ENCODE measurements at places on chromosomes 3 and 15. TPM values are rescaled to one million over a fixed set of nuclear protein-coding genes. Genes with fewer than 3 reads are reported as not detected.

DNA sequence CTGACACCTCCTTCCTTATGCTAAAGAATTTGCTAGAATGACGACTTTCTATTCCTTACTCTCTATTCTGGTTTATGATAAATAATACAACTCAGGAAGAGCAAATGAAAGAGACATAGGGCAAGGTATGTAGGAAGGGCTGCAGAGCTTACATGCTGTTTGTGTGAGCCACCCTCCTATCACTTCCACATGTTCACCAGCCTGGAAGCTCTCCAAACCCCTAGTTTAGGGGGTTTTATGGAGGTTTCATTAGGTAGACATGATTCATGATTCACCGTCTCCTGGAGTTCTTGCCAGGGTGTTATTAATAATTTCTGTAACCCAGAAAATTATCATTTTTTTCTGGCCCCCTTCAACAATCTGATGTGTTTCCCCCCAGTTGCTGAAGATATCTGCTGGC lies 172.1 kb upstream of the COL8A1 start:
- no peak for DNase-seq

DNA sequence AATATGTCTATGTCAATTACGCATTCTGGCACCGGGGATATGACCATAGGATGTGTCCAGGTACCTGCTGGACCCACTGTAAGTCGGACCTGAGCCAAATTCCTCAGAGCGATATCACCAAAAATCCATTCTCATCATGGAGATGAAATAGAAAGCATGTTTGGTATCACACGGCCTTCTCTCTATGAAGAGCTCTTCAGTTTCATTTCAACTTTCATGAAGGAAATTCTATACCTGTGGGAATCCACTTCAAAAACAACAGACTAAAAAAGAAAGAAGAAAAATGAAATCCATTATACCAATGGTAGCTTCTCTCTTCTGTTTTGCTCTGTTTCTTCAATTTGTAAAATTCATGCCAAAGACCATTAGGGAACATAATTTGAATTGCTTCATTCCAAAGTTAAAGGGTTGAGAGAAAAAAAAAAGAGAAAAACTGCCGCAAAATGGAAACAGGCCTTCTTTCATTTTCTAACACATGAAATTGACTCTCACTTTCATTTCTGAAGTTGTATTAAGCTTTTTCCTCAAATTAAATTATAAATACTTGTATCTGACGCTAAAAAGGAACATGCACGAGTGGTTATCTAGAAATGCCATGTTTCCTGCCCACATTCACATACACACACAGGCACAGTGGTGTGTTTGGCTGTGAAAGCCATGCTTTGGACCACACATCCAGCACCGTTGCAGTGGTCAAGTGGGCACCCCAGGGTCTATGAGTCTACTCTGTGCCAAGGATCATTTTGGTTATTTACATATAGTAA lies 46.9 kb upstream of the DIPK2A start:
- DNase-seq = no peak

DNA sequence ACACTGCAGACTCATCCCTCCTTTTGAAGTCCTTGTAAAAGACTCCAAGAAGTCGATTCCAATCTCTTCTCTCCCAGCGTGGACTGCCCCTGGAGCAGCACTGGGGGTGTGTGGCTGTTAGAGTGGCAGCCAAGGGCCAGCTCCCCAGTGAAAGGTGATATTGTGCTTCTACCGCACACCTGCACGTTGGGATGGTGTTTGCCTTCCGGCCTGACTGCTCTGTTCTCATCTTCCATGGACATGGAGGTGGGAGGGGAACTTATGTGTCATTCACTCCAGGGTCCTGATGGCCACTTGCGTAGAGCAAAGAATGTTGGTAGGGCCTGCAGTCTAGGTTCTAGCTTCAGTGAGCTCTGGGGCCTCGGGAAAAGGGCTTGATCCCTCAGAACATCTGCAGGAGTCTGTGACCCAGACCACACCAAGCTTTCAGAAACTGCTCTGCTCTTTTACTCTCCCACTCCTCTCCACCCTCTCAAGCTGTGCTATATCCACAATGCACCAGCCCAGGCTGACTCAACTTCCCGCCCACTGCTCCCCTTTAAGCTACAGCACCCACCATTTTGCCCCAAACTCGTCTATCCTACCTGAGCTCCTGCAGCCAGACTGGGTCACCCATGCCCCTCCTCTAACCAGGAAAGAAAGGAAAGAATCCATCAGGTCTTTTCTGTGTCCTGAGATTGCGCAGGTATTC lies 31.3 kb downstream of the LIPC start:
- no peak for DNase-seq

GRCh38 chr3:152589644-152590043 lies 245.3 kb upstream of the P2RY1 start:
- DNase-seq = no peak

DNA sequence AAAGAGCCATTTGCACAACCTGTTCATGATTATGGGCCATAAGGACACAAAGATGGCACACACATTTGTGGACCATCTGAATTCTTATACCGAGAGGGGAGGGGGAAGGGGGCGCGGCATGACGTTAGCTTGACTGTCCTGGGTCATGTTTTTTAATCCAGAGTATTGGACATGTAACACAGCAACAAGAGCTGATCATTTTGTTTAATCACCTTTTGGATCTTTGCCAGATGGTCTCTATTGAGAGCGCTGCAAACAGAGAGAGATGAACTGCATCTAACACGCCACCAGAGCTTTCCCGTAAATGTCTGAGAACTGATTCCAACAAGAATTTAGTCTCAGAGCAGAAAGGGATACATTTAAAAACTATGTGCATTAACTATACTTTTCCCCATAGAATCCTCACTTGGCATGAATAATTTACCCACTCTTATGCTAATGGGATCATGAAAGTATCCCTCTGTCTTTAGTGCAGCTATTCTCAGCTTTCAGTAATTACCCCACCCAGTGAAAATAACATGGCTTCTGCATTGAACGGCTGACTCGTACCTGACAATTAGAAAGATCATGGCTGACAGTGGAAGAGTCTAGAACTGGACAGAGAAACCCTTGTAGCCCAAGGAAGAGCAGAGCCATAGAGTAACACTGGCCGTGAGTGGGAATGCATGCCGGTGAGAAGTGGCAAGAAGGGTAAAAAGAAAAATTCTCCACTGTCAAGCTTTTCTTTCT lies 22.6 kb downstream of the MEIS2 start:
- DNase-seq = no peak

GRCh38 chr3:186281176-186281575 lies 80.9 kb downstream of the DGKG start:
- DNase-seq = no peak

GRCh38 chr3:195752546-195753331 lies 32.0 kb downstream of the MUC20 start:
- no peak for DNase-seq

DNA sequence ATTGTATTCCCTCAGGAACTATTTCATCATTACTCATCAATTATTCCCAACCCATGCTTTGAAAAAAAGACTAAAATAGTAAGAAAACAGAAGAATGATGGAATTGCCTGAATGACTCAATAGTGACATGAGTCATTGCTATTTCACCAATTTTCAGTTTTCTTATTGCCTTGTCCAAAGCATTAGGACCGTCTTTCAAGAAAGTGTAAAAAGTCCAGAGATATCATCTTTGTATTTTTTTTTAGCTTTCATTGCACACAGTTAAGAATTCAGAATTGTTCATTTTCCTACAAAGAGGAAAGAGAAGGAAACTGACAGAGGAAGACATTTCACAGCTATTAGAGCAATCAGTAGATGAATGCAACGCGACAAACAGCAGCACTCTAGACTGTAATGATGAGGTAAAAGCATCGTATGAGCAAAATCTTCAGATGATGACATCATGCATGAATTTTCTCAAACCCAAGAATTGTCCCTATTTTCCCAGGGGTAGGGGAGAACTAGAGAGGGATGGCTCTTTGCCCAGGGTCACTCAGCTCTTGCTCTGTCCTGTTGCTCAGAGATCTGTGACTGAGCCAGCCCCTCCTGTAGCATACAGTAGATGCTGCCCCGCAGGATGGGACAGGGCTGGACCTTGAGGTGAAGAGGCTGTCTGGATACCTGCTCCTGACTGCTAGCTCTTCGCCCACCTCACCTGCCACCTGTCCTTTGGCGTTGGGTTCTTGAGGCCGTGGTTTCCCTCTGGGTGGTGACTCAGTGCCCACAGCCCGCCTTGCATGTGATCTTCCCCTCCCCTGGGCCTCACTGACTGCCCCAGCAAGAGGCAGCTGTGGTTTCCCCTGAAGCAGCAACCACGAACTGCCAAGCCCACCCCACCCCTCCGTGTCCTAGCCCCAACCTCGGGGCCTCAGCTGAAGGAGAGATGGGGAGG lies 84.8 kb downstream of the PPCDC start:
- peak; percentile 27 for DNase-seq

DNA sequence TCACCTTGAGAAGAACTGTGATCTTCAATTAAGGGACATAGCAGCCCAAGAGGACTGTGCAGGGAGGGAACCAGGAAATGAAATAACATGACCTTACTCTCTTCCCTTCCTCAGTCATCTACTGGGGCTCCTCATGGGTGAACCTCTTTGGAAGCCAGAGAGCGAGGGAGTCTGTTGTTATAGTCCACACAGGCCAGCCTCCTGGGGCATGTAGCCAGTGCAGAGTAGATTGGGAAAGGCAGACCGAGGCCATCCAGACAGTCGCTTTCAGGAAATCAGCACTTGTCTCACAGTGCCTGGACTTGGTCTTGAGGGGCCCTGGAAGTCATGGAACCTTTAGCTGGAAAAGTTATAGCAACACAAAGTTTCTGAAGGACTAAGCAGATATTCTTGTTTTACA lies 6.1 kb downstream of the CRTAP start:
- no peak for DNase-seq

Gene CEMIP
- 0.51 TPM for total RNA-seq

DNA sequence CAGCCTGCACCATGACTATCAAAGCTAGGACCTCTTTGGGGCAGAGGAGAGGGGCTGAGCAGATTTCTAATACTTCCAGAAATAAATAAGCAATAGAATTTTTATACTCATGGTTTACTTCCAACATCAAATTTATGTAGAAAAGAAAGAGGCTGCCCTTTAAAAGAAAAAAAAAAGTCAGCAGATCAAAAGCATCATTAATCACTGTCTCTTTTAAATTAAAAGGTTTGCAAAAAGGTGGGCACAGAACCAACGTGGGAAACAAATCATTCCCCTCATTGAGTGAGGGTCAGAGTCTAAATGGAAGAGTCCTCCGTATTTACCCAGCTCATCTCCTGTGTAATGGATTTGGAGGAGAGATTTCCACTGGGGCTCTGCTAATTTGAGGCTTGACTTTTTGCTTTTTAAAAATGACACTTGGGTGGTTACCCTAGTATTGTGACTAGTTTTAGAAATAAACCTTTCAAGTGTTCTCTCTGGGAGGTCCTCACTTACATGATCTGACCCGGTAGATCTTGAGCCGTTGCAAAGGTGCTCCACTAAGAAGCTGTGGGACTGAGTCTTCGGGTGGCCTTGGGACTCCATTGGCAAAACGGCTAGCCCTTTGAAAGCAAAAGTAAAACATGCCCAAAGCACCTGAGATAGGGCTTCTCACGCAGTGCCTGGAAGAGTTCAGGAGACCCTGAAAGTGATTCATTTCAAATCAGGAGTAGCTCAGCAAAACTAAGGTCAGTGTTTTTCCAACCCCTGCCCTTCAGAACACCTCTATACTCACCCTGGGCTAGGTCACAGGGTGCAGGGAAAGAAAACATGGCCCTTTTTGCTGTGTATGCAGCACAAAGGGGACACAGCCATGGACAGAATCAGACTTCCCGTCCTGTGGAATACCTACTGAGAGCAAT lies 320.9 kb downstream of the FOXP1 start:
- DNase-seq = no peak

Gene SMCO1
- total RNA-seq = not detected

- DNase-seq = no peak
Measured at GRCh38 chr15:89749951-89750559, 994 bp downstream of the MESP1 start.

Gene CACNA2D3
- not detected for total RNA-seq

- no peak for DNase-seq
Measured at GRCh38 chr15:76217029-76217881, 94.0 kb downstream of the ETFA start.

DNA sequence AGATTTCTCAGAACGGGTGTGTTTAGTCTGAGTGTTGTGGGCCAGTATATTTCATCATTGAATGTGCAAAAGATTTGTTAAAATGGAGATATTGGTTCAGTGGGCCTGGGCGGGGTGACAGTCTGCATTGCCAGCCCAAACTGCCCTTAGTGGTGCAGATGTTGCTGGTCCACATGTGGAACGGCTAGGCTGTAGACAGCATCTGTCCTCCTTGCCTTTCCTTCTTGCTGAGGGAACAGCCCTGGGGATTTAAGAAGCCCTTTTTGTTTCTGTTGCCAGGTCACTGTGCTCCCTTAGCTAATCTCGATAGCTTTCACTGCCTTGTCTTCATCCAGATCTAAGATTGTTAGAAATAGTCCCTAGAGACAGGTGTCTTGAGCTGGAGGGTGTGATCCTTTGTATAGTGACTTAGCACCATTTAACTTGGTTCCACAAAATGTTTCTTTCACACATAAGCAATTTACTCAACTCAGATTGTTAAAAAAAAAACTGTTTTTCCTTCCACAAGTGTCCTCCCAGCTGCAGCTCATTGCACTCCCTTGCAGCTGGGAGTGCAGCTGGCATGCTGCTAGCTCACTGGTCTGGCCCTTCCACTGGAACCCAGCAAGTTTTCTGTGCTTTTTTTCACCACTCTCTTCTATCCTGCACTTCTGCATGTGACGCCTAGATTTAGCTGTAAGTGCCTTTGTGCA lies 37.5 kb downstream of the GAP43 start:
- no peak for DNase-seq

GRCh38 chr15:91572110-91572509 lies 281.4 kb upstream of the SLCO3A1 start:
- DNase-seq = no peak

- DNase-seq = no peak
Measured at GRCh38 chr3:147538034-147538433, 128.9 kb downstream of the ZIC1 start.

Gene MON1A
- 14.3 TPM for total RNA-seq

Gene EAF1
- 21.8 TPM for total RNA-seq

DNA sequence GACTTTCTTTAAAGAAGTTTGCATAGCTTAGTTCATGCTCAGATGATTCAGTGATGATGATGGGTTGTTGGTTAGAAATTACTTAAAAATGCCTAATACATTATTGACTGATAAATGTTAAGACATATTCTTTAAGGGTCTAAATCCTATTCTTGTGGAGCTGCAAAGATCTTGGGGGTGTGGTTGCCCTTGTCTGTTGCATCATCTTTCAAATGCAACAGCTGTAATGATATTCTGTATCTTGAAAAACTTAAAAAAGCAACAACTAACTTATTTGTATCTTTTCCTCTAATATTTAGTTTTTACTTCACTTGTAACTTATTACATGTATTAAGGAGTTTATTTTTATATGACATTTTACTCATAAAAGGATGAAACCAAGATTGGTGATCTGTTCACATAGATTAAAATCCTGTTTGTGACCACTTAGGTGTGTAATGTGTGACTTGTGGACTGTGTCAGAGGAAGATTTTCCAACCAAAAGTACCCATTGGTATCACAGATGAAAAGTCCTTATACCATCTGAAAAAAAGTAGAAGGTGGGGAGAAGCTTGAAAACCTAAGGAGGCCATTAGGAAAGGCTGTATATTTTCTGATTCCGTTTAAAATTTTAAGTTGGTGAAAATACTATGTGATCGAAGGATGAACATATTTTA lies 142.8 kb downstream of the IGF1R start:
- no peak for DNase-seq

GRCh38 chr3:69178082-69178481 lies 55.7 kb upstream of the LMOD3 start:
- DNase-seq = no peak

GRCh38 chr15:33844186-33844585 lies 124.1 kb upstream of the CHRM5 start:
- DNase-seq = no peak
